ENCODE measurements at places on chromosomes 13 and 19. TPM values are rescaled to one million over a fixed set of nuclear protein-coding genes. Genes with fewer than 3 reads are reported as not detected.

Gene PODNL1
- 0.41 TPM for total RNA-seq

Gene SHISA2
- 53.8 TPM for total RNA-seq

DNA sequence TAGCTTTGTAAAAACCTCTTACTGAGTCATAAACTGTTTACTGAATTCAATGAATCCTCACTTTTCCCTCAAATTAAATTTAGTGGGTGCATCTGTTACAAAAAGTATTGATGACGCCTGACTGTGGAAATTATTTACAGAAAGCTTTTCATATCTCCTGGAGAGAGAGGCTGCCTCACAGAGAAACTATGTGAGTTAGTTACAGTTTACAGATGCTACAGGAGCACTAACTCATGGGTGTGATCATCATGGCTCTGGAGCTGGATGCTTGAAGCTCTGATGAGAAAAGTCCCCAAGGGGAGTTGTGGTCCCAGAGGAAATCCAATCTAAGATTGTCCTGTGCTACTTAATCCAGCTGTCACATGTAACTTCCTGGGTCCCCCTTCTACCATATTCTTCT lies 590.8 kb downstream of the LMO7 start:
- no peak for DNase-seq

Gene ZNF443
- total RNA-seq: 14.3 TPM

Gene FOXA3
- not detected for total RNA-seq

- DNase-seq: no peak
These were observed 173.6 kb downstream of the NUFIP1 start for GRCh38 chr13:44815623-44816022.

Gene TSC22D1
- total RNA-seq: 300 TPM

GRCh38 chr13:112956571-112957294 lies 12.3 kb upstream of the MCF2L start:
- no peak for DNase-seq

- no peak for DNase-seq
These were observed 13.3 kb downstream of the TMEM150B start for GRCh38 chr19:55311797-55312196.
